ENCODE measurements at places on chromosomes 11 and 22.
A peak's percentile ranks its signal among the peaks of the same experiment; 100 is the strongest.

DNA sequence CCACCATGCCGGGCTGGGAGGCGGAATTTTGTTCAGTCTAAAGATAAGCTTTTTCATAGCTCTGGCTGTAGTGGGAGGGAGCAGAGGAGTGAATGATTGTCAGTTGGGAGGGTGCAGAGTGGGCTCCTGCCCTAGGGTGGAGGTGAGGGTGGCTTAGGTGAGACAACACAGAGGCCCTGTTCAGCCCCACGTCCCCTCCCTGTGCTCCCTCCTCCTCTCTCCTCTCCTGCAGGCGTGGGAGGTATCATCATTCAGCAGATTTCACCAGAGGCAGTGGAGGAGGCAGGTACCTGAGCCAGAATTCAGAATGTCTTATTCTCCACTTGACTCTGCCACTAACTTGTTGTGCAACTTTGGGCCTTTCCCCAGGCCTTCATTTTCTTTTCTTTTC is 1.7 kb upstream of the THRSP start:
- no peak overlapping the region for H3K4me3 ChIP-seq
- H3K27ac ChIP-seq = no peak overlapping the region
- no peak for DNase-seq

GRCh38 chr11:122686111-122686510 is 30.6 kb downstream of the UBASH3B start:
- no peak for DNase-seq
- no peak overlapping the region for H3K27ac ChIP-seq
- H3K4me3 ChIP-seq = no peak overlapping the region
- no peaks in the 10 kb centered on the region for H3K27me3 ChIP-seq
- no peaks in the 10 kb centered on the region for H3K36me3 ChIP-seq

DNA sequence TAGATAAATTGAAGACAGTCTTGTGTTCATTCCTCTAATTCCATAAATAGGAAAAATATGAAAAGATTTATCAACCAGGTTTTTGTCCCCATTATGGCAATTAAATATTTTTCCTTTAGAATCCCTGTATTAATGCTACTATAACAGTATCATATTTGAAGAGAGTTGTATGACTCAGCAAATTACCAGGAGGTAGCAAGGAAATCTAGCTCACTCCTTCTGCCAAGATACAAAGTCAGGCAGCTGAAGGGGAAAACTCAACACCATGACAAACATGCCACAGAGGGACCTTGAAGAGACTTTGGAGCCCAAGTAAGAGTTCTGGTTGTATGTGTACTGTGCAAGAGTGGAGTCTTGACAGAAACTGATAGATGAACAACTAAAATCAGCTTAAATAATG is 143.3 kb downstream of the GUCY1A2 start:
- no peaks in the 10 kb centered on the region for H3K27me3 ChIP-seq
- no peak overlapping the region for H3K4me3 ChIP-seq
- no peak for DNase-seq
- no peak overlapping the region for H3K27ac ChIP-seq
- H3K36me3 ChIP-seq = no peaks in the 10 kb centered on the region
- no peaks in the 10 kb centered on the region for H3K4me1 ChIP-seq

DNA sequence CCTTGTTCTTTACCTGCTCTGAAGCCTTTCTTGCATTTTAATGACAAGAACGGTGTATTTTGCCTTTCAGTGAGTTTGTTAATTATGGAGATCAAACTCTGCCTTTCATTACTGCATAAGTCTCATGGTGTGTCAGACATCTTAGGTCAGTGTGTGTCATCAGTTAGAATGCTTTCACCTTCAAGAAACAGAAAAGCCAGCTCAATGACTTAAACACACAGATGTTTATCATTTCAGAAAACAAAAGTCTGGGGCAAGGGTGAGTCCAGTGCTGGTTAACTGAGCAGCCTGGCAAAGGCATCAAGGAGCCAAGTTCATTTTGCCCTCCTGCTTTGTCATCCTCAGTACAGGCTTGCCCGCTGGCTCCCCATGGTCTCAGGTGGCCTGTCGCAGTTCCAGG is 54.5 kb downstream of the PACS1 start:
- H3K27me3 ChIP-seq = no peaks in the 10 kb centered on the region
- H3K4me3 ChIP-seq = no peak overlapping the region
- no peak overlapping the region for H3K27ac ChIP-seq
- no peak for DNase-seq

GRCh38 chr22:36914390-36914752 is 943 bp downstream of the CSF2RB start:
- no peak overlapping the region for H3K27ac ChIP-seq
- H3K4me1 ChIP-seq = no peaks in the 10 kb centered on the region
- DNase-seq = no peak
- H3K27me3 ChIP-seq = peaks cover 13% of the 10 kb centered on the region
- H3K4me3 ChIP-seq = no peak overlapping the region

DNA sequence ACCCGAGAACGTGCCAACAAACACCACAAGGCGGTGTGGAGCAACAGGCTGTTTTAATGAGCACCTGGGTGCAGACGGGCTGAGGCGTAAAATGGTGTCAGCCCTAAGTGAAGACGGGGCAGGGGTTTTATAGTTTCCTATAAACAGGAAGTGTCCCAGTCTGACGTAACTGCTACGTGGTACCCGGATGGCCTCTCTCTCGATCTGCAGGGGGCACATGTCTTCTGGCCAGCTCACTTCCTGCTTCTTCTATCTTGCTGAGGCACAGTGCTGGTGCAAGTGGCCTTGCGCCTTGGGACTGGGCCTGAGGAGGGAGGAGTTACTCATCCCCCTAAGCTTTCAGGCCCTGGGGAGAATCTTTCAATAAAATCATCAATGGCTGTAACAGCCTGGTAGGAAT is 20.9 kb downstream of the OOSP3 start:
- H3K36me3 ChIP-seq = no peaks in the 10 kb centered on the region
- no peak overlapping the region for H3K4me3 ChIP-seq
- no peak overlapping the region for H3K27ac ChIP-seq
- DNase-seq = peak; percentile 55

GRCh38 chr11:27287205-27287604 is 75.8 kb downstream of the CCDC34 start:
- peaks cover 17% of the 10 kb centered on the region for H3K36me3 ChIP-seq
- H3K4me1 ChIP-seq = no peaks in the 10 kb centered on the region
- H3K4me3 ChIP-seq = no peak overlapping the region
- H3K27me3 ChIP-seq = no peaks in the 10 kb centered on the region
- H3K27ac ChIP-seq = no peak overlapping the region
- no peak for DNase-seq

- no peaks in the 10 kb centered on the region for H3K27me3 ChIP-seq
- no peak for DNase-seq
- H3K27ac ChIP-seq = no peak overlapping the region
- H3K4me1 ChIP-seq = peaks cover 8% of the 10 kb centered on the region
- peak overlapping the region; percentile 18 for H3K4me3 ChIP-seq
- H3K36me3 ChIP-seq = no peaks in the 10 kb centered on the region
These were observed 65.2 kb upstream of the SESN3 start for GRCh38 chr11:95296165-95296564.

DNA sequence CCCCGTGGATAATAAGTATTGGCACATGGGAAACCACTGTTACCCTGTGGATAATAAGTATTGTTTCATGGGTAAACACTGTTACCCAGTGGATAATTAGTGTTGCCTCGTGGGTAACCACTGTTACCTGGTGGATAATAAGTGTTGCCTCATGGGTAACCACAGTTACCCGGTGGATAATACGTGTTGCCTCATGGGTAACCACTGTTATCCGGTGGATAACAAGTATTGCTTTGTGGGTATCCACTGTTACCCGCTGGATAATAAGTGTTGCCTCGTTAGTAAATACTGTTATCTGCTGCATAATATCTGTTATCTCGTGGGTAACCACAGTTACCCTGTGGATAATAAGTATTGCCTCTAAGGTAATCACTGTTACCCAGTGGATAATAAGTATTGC is 25.5 kb upstream of the NXPE4 start:
- DNase-seq = no peak
- H3K27me3 ChIP-seq = no peaks in the 10 kb centered on the region
- H3K4me1 ChIP-seq = no peaks in the 10 kb centered on the region
- no peak overlapping the region for H3K27ac ChIP-seq
- H3K36me3 ChIP-seq = peaks cover 3% of the 10 kb centered on the region

DNA sequence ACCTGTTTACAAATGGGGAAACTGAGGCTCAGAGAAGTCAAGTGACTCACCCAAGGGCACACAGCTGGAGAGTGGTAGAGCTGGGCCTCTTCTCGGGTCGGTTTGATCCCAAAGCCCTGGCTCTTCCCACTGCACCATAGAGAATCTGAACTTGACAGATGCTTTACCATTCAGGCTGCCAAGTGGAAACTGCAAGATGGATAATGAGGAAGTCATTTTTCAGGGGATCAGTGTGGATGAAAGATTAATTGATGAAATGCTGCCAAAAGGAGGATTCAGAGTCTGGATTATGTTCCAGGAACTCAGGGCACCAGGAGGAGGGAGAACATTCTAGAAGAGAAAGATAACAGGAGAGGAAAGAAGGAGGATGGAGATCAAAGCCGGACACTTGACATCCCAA is 185.9 kb upstream of the ZBED5 start:
- H3K36me3 ChIP-seq = no peaks in the 10 kb centered on the region
- H3K4me3 ChIP-seq = no peak overlapping the region
- no peak for DNase-seq

GRCh38 chr11:132648851-132649250 is 883.5 kb downstream of the OPCML start:
- H3K4me3 ChIP-seq = no peak overlapping the region
- DNase-seq = no peak
- no peaks in the 10 kb centered on the region for H3K36me3 ChIP-seq
- H3K27ac ChIP-seq = no peak overlapping the region

GRCh38 chr11:86615487-86615886 is 56.9 kb downstream of the ME3 start:
- no peak overlapping the region for H3K4me3 ChIP-seq
- H3K36me3 ChIP-seq = 0 out of 2 replicates have a peak, but pooled peaks cover 3% of the 10 kb centered on the region
- peaks cover 3% of the 10 kb centered on the region for H3K4me1 ChIP-seq
- H3K27me3 ChIP-seq = no peaks in the 10 kb centered on the region

GRCh38 chr11:5992604-5993251 is 5.9 kb upstream of the OR52L1 start:
- no peak for DNase-seq
- no peaks in the 10 kb centered on the region for H3K27me3 ChIP-seq
- no peak overlapping the region for H3K27ac ChIP-seq
- H3K36me3 ChIP-seq = no peaks in the 10 kb centered on the region
- no peaks in the 10 kb centered on the region for H3K4me1 ChIP-seq

GRCh38 chr22:26286091-26286820 is 117.0 kb downstream of the SEZ6L start:
- no peaks in the 10 kb centered on the region for H3K36me3 ChIP-seq
- DNase-seq = no peak
- no peak overlapping the region for H3K27ac ChIP-seq
- no peak overlapping the region for H3K4me3 ChIP-seq
- H3K4me1 ChIP-seq = no peaks in the 10 kb centered on the region

DNA sequence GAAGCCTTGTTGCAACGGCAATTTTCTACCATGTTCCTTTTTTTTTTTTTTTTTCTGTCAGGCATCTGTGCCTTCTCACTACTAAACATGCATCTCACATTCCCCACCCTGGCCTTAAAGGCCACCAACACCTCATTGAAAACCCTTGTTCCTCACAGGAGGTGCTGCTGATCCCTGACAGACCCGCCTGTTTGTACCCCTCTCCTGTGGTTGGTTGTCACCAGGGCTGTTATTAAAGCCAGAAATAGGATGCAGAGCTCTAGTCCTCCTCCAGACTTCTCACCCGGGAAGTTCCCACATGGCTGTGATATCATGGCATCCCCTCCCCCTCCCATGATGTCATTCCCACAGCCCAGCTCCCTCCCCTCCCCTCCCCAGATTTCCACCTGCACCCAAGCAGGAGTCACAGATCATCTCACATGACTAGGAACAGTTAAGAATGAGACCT is 302.8 kb upstream of the NCAM1 start:
- no peak for DNase-seq
- H3K4me3 ChIP-seq = no peak overlapping the region
- H3K27me3 ChIP-seq = no peaks in the 10 kb centered on the region
- no peaks in the 10 kb centered on the region for H3K4me1 ChIP-seq

- no peak for DNase-seq
- H3K27ac ChIP-seq = no peak overlapping the region
- no peaks in the 10 kb centered on the region for H3K4me1 ChIP-seq
- H3K36me3 ChIP-seq = peaks cover 4% of the 10 kb centered on the region
These were observed 68.5 kb upstream of the BARX2 start for GRCh38 chr11:129307162-129307561.

DNA sequence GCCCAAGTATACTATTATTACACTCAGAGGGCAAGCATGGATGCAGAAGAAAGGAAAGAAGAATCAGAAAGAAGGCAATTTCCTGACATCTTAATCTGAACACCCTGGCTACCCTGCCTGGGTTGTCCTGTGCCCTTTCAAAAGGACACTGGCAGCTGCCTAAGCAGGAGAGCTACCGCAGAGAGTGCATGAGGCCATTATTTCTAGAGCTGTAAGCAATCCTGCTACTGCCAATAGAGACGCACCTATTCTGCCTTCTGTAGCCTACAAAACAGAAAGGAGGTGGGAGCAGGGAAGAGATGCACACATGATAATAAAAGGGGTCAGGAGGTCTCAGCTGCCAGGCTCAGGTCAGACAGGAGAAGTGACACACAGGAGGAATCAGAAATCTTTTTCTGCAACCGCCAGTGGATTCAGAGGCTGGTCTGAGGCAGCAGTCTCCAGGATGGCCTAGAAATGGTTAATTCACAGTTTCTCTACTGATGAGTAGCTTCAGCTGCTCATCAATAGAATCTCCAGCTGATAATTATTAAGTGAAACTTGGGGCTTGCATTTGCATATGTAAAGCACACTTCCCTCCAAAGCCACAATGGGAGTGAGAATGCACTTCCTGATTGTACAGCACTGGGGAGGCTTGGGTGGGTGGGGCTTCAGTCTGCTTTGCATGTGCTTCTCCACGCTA is 253.9 kb downstream of the LARGE1 start:
- DNase-seq = no peak
- no peaks in the 10 kb centered on the region for H3K27me3 ChIP-seq
- no peak overlapping the region for H3K27ac ChIP-seq
- no peak overlapping the region for H3K4me3 ChIP-seq
- H3K36me3 ChIP-seq = no peaks in the 10 kb centered on the region

- H3K4me1 ChIP-seq = no peaks in the 10 kb centered on the region
- H3K27ac ChIP-seq = no peak overlapping the region
- no peaks in the 10 kb centered on the region for H3K36me3 ChIP-seq
- H3K27me3 ChIP-seq = no peaks in the 10 kb centered on the region
- DNase-seq = no peak
These were observed 35.2 kb downstream of the ALG9 start for GRCh38 chr11:111836162-111836561.

DNA sequence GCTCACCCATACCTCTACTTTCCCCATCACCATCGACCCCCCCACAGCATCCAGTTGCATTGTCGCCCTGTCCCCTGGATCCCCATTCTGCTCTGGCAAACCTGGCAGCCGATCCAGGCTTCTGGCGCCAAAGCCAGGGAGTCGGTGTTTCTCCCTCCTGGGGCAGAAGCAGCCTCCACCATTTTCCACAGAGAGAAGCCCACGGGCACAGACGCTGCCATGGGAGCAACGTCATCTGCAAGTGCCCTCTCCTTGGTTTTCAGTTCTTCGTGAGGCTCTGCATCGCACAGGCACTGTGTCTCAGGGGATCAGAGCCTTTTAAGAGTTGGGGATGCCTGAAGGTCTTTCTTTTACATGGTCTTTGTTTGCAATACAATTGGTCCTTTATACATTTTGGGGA is 2.3 kb downstream of the YPEL4 start:
- peaks cover 19% of the 10 kb centered on the region for H3K4me1 ChIP-seq
- no peak overlapping the region for H3K27ac ChIP-seq
- H3K36me3 ChIP-seq = peaks cover 28% of the 10 kb centered on the region
- no peaks in the 10 kb centered on the region for H3K27me3 ChIP-seq
- peak; percentile 50 for DNase-seq

- peaks cover 7% of the 10 kb centered on the region for H3K36me3 ChIP-seq
- H3K27me3 ChIP-seq = no peaks in the 10 kb centered on the region
- H3K27ac ChIP-seq = no peak overlapping the region
- no peaks in the 10 kb centered on the region for H3K4me1 ChIP-seq
- no peak for DNase-seq
These were observed 33.5 kb downstream of the GDPD4 start for GRCh38 chr11:77267962-77268361.
